Vagina (tissue), 2 donors: ENCODE measurements at places on chromosomes 3 and 15. TPM values are rescaled to one million over a fixed set of nuclear protein-coding genes. Genes with fewer than 3 reads are reported as not detected.

The MOBP gene
- total RNA-seq: not detected

DNA sequence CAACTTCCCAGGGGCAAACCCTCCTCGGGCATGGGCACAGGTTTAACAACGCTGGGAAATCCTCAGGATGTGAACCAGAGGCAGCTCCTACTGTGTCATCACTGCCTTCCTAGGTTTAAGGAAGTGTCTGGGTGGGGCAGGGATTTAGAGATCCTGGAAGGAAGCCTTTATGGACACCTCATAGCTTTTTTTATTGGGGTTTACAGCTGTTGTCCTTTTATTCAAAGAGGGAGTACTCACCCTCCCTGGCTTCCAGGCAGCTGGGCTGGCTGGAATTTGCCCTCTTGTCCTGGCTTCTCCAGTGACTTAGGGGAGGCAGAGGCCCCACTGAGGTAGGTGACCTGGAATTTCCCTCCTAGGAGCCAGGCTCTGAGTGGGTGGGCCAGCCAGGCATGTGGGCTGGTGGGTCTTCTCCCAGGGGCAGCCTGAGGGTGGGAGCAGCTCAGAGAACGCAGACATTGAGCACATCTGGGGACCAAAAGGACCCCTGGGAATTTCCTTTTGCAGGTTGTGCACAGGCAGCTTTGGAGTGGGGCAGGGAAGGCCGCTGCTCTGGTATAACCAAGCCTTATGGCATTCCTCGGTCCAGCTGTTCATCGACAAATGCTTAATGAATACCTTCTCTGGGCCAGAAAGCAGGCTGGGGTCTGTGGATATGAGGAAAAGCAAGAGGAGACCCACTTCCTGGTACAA is 13.5 kb upstream of the FAM3D start:
- H3K4me1 ChIP-seq: peaks cover 6% of the 10 kb centered on the region
- DNase-seq: peak; percentile 49
- no peak overlapping the region for H3K27ac ChIP-seq
- no peaks in the 10 kb centered on the region for H3K36me3 ChIP-seq
- no peak overlapping the region for H3K4me3 ChIP-seq

- no peaks in the 10 kb centered on the region for H3K4me1 ChIP-seq
- H3K4me3 ChIP-seq: no peak overlapping the region
- H3K36me3 ChIP-seq: no peaks in the 10 kb centered on the region
- DNase-seq: no peak
Measured at GRCh38 chr3:123606527-123606926, 21.7 kb upstream of the HACD2 start.

GRCh38 chr3:10008588-10009344 is 17.5 kb upstream of the FANCD2 start:
- no peaks in the 10 kb centered on the region for H3K36me3 ChIP-seq
- DNase-seq: peak; percentile 92
- peak overlapping the region; percentile 51 for H3K4me3 ChIP-seq
- no peaks in the 10 kb centered on the region for H3K27me3 ChIP-seq
- peaks cover 31% of the 10 kb centered on the region for H3K4me1 ChIP-seq

DNA sequence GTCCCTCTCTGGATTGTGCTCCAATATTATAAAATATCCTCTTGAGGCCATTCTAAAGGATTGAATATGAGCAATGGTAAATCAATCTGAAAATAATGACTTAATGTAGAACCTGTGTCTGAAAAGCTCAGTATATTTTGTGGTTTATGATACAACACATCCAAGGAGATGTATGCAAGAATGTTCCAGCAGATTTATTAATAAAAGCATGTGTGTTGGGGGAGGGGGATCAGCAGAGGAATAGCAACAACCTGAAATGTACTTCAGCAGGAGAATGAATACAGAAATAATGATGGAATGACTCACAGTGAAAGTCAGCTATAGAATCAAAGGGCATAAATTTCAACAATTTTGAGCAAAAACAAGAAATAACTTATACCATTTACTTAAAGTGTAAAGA is 56.7 kb upstream of the NUDT16 start:
- no peaks in the 10 kb centered on the region for H3K4me1 ChIP-seq
- H3K36me3 ChIP-seq: no peaks in the 10 kb centered on the region
- no peaks in the 10 kb centered on the region for H3K27me3 ChIP-seq
- no peak for DNase-seq

The GOLGA6B gene
- total RNA-seq: not detected

DNA sequence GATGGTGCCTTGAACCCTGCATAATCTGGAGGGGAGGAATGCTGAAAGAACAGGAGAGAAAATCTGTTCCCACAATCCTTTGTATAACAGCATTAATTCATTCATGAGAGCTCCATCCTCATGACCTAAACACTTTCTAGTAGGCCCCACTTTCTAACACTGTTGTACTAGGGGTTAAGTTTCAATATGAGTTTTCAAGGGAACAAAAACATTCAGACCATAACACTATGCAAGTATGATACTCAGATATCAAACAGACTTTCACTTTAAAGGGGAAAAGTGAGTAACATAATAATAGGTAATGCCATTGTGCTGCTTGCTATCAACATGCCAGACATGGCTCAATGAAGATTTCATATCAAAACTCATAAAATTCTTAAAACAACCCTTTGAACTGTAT is 32.4 kb upstream of the PLSCR2 start:
- no peak overlapping the region for H3K27ac ChIP-seq
- no peak for DNase-seq

The SOX14 gene
- not detected for total RNA-seq

DNA sequence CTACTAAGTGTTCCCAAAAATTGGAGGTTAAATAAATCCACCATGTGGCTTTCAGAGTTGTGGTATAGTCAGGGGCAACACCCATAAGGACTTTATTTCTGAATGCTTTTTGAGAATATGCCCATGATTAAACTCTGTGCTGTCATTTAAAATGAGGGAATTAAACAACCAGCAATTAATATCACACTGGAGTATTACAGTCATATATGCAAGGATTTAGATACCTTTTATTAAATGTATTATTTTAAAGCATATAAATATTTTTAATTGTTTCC is 227.6 kb downstream of the ZPLD1 start:
- H3K4me3 ChIP-seq: no peak overlapping the region
- no peaks in the 10 kb centered on the region for H3K27me3 ChIP-seq
- no peaks in the 10 kb centered on the region for H3K4me1 ChIP-seq
- no peak overlapping the region for H3K27ac ChIP-seq
- no peaks in the 10 kb centered on the region for H3K36me3 ChIP-seq

GRCh38 chr3:194572143-194572789 is 61.0 kb downstream of the TMEM44 start:
- H3K4me3 ChIP-seq: no peak overlapping the region
- no peaks in the 10 kb centered on the region for H3K36me3 ChIP-seq
- no peaks in the 10 kb centered on the region for H3K27me3 ChIP-seq
- H3K27ac ChIP-seq: peak overlapping the region; percentile 78

The CYP8B1 gene
- not detected for total RNA-seq

DNA sequence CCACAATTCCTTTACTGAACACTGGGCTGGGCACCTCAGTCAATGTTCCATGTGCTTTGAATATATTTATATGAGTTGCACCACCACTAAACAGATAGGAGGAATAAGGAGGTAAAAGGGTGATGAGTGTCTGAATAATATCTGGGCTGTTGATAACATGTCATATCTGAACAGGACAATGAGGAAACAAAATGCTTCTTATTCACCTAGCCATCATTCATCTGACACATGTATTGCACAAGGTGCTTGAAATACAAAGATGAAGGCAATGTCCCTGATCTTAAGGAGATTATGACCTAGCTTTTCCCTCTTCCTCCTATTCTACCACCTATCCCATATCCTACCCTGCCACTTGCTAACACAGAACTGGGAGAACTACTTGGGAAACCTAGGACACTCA is 8.0 kb upstream of the CERS3 start:
- H3K27ac ChIP-seq: no peak overlapping the region
- no peak for DNase-seq
- no peaks in the 10 kb centered on the region for H3K36me3 ChIP-seq
- peaks cover 6% of the 10 kb centered on the region for H3K4me1 ChIP-seq

GRCh38 chr3:129001806-129002572 is 885 bp downstream of the EFCC1 start:
- peaks cover 11% of the 10 kb centered on the region for H3K27me3 ChIP-seq
- peak overlapping the region; percentile 70 for H3K27ac ChIP-seq
- no peaks in the 10 kb centered on the region for H3K36me3 ChIP-seq
- H3K4me1 ChIP-seq: peaks cover 48% of the 10 kb centered on the region
- DNase-seq: no peak

DNA sequence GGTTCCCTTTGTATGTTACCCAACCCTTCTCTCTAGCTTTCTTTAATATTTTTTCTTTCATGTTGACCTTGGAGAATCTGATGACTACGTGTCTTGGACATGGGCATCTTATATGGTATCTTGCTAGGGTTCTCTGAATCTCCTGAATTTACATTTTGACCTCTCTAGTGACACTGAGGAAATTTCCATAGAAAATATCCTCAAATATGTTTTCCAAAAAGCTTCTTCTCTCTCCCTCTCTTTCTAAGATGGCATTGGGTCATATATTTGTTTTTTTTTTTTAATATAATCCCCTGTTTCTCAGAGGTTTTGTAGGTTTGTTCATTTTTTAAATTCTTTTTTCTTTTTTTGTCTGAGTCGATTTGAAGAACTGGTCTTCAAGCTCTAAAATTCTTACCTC is 184.0 kb upstream of the TMC3 start:
- no peak overlapping the region for H3K27ac ChIP-seq
- H3K36me3 ChIP-seq: no peaks in the 10 kb centered on the region
- no peak overlapping the region for H3K4me3 ChIP-seq

- no peak overlapping the region for H3K27ac ChIP-seq
- H3K36me3 ChIP-seq: no peaks in the 10 kb centered on the region
- no peaks in the 10 kb centered on the region for H3K27me3 ChIP-seq
- H3K4me3 ChIP-seq: no peak overlapping the region
Measured at GRCh38 chr3:11698326-11699082, 54.8 kb upstream of the VGLL4 start.

GRCh38 chr3:150733373-150733935 is 29.5 kb downstream of the SIAH2 start:
- peaks cover 45% of the 10 kb centered on the region for H3K4me1 ChIP-seq
- no peak overlapping the region for H3K27ac ChIP-seq
- DNase-seq: no peak

DNA sequence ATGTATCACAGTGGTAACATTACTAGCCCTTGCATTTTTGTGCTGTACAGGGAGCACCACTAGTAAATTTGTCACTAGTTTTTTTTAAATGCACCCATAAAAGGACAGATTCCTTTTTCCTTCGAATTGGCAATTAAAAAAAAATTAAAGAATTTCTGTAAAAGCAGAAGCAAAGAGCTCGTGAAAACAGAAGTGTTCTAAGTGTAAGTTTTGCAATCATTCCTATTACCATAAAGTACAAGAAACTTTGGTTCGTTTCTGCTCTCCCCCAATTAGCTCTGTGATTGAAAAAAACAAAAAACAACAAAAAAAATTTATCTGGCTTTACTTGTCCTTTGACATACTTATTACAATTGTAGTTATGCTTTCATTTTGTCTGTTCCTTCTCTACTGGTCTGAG is 5.3 kb downstream of the SERP1 start:
- DNase-seq: no peak
- peaks cover 28% of the 10 kb centered on the region for H3K4me1 ChIP-seq
- no peaks in the 10 kb centered on the region for H3K36me3 ChIP-seq

The THRB gene
- total RNA-seq: 22.8 TPM

DNA sequence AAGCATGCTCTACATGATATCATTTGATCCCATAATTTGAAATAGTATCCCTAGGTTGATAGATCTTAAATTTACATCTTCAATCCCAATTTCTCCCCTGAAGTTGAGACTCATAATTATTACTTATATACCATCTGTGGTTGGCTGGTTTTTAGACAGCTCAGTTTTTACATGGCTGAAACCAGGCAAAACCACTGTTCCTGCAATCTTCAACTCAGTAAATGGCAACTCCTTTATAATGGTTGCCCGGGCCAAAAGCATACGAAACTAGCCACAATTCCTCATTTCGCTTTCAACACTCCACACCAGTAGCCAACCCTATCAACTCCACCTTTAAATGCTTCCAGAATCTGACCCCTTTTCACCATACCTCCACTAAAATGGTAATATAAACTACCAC is 118.5 kb downstream of the TGFBR2 start:
- no peak overlapping the region for H3K27ac ChIP-seq
- no peak overlapping the region for H3K4me3 ChIP-seq
- no peaks in the 10 kb centered on the region for H3K36me3 ChIP-seq
- no peaks in the 10 kb centered on the region for H3K27me3 ChIP-seq

The TUSC7 gene
- total RNA-seq: not detected

The ITIH3 gene
- total RNA-seq: 7.6 TPM
